ENCODE measurements at places on chromosomes 7 and 10. TPM values are rescaled to one million over a fixed set of nuclear protein-coding genes. Genes with fewer than 3 reads are reported as not detected.

Gene SORCS1
- total RNA-seq = 5.9 TPM

Gene GTPBP10
- total RNA-seq = 11.0 TPM

Gene OPALIN
- total RNA-seq = not detected

Gene TAF3
- 9.8 TPM for total RNA-seq

Data from vagina (tissue), 2 donors.